PC-3 (cell line): ENCODE measurements at places on chromosomes 13 and 19. TPM values are rescaled to one million over a fixed set of nuclear protein-coding genes. Genes with fewer than 3 reads are reported as not detected.

Gene NTN5
- total RNA-seq: 0.18 and 0.81 TPM in 2 replicates

Gene RYR1
- not detected in 2 replicates for total RNA-seq

Gene DACT3
- total RNA-seq: 1.9 and 3.1 TPM in 2 replicates

Gene LILRA2
- not detected in 2 replicates for total RNA-seq

Gene TYROBP
- not detected in 2 replicates for total RNA-seq

Gene SLITRK1
- total RNA-seq: not detected in 2 replicates

Gene C5AR2
- not detected in 2 replicates for total RNA-seq

Gene CD37
- not detected in 2 replicates for total RNA-seq

Gene CEACAM16
- total RNA-seq: not detected in 2 replicates

Gene DAND5
- 0.55 and 1.1 TPM in 2 replicates for total RNA-seq

Gene ATP8B3
- 3.9 and 4.2 TPM in 2 replicates for total RNA-seq

Gene INAFM1
- 2.5 and 5.1 TPM in 2 replicates for total RNA-seq

Gene ACER1
- not detected in 2 replicates for total RNA-seq

Gene ZNF587B
- total RNA-seq: 21.2 and 28.0 TPM in 2 replicates

Gene ZNF154
- 0.46 TPM in 1 of 2 replicates, not detected in the other for total RNA-seq

Gene KCNJ14
- 1.4 and 2.2 TPM in 2 replicates for total RNA-seq

Gene KIR2DL4
- not detected in 2 replicates for total RNA-seq

Gene IZUMO2
- total RNA-seq: not detected in 2 replicates

Gene HSD17B14
- 15.0 and 15.4 TPM in 2 replicates for total RNA-seq

Gene MISP3
- 6.1 and 7.8 TPM in 2 replicates for total RNA-seq

Gene PTGIR
- total RNA-seq: not detected in 2 replicates

Gene C1QTNF9
- 0.11 TPM in 1 of 2 replicates, not detected in the other for total RNA-seq

Gene ZNF793
- total RNA-seq: not detected in 2 replicates

Gene SMIM24
- total RNA-seq: 0.36 and 0.69 TPM in 2 replicates

Gene NKPD1
- total RNA-seq: 0.75 and 1.1 TPM in 2 replicates

Gene KLK6
- 73.7 and 75.0 TPM in 2 replicates for total RNA-seq
